ENCODE measurements at places on chromosomes 6 and 20.

DNA sequence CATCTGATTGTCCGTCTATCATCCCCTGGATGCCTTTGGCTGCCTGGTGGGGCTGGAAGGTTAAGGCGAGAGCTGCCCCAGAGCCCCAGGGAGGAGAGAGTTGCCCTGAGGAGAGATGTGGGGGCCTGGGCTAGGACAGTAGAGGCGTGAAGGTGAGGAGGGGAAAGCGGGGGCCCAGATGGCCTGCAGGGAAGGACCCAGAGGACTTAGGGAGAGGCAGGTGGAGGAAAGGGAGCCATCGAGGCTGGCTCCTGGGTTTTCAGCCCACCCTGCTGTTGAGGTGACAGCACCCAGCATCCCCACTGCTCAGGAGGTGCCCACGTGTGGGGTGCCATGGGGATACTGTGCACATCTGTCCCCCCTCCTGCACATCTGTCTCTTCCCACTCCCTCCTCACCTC lies 273.7 kb downstream of the TAF4 start:
- no peak for DNase-seq

DNA sequence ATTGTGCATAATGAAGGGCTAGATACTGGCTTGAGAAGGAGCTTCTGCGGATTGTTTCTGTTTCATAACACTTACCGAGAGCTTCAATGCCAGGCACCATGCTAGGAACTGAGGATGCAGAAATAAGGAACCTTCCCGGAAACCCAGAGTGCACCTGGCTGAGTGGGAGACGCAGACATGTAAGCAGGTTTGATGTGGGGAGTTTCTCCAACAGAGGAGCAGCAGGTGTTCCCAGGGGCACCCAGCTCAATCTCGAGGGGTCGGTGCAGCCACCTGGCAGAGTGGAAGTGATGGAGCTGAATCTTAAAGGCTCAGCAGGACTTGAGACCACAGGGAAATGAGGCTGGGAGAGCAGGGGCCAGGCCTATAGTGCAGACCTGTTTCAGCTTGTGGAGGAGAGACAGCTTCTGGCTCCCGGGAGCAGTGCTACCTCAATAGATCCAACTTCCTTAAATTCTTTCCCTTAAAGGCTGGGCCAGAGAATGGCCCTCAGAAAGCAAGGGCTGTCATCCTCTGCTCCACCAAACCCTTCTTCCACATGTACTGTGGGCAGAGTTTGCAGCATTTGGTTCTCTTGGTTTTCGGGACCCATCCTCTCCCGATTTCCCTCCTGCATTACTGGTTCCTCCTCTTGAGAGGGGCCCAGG lies 27.8 kb upstream of the SRC start:
- DNase-seq = no peak

- no peak for DNase-seq
Observed at GRCh38 chr6:14759976-14760672, 485.7 kb upstream of the JARID2 start.

- no peak for DNase-seq
Observed at GRCh38 chr6:160263196-160263939, 4.7 kb upstream of the SLC22A2 start.

- no peak for DNase-seq
Observed at GRCh38 chr6:4814212-4814611, 38.0 kb downstream of the CDYL start.

DNA sequence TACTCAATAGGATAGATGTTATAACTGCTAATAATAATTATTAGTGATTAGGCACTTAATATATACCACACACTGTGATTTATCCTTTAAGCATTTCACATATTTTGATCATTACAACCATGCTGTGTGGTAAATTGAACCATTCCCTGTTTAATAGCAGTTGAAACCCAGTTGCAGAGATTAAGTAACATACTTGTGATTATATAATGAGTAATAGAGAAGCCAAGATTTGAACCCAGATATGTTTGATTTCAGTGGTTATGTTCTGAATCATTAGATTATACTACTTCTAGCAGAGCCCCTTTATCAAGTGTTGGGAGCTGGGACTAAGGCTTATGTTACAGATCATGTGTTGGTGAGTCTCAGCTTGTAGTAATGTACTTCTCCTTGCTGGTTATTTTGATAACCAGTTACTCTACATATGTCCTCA lies 44.1 kb downstream of the STK4 start:
- DNase-seq = no peak

- no peak for DNase-seq
Observed at GRCh38 chr6:101550451-101550850, 156.9 kb downstream of the GRIK2 start.

All from NCI-H774 (cell line).